COLO829 (cell line): ENCODE measurements at places on chromosomes 6 and 20.
A peak's percentile ranks its signal among the peaks of the same experiment; 100 is the strongest.

DNA sequence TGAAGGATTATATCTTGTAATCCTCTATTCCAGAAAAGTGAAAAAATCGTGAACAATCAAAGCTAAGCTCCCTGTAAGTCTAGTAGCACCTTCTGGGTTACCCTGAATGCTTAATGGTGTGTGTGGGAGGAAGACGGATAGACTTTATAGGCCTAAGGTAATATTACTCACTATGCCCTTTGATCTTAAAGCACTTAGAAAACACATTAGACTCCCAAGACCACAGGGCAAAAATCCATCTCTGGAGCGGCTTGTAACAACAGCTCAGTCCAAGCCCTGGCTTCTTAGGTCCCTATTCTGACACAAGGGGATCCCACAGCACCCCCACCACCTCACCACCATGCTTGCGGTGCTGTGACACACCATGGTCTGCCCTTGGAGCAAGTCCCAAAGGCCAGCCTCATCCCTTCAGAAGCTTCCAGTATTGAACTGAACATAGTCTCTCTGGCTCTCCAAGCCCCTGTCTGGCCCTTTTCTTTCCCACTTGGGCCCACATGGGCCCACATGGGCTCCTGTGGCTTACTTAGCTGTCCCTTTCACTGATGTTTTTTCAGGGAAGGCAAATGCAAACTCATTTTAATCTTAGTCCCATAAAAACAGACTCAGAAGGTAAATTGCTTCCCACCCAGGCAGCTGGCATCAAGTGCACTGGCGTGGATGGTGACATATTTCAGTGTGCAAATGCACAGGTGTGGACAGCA lies 28.3 kb downstream of the C6orf132 start:
- DNase-seq, result peak; percentile 46

DNA sequence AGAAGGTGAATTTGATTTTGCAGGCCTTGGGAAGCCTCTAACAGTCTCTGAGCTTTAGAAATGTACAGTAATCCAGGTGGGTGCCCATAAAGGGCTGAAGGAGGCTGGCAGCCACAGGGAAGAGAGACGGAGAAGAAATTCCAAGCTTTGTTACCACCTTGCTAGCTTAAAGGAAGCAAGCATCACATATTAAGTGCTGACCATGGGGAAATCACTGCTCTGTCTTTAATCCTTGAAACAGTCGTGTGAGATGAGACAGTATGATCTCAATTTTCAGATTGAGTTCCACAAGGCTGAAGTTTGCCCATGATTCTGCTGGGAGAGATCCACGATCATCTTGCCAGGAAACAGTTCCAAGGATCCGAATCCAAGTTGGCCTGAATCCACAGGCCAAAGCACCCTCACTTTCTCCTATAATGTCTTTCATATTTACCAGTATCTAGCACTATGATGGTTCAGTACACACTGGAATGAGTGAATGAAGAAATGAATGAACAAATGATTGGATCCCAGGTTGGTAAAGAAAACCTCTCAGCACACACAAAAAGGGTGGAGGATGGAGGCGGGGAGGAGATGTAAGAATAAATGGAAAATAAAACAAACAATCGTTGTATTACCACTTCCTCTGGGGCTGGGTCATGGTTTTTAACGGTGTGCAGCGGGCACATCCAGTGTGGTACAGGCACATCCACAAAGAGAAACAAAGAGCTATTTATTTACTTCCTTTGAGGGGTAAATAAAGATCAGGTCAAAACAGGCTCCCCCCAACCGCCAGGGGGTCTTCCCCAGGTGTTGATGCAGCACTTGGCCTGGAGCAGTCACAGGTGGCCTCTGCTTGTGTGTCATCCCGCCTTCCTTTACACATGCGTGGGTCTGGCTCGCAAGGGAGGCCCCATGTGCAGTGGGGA lies 28.2 kb upstream of the TAF8 start:
- no peak for DNase-seq

- peak; percentile 60 for DNase-seq
Observed at GRCh38 chr6:18148304-18149025, 6.4 kb downstream of the TPMT start.

DNA sequence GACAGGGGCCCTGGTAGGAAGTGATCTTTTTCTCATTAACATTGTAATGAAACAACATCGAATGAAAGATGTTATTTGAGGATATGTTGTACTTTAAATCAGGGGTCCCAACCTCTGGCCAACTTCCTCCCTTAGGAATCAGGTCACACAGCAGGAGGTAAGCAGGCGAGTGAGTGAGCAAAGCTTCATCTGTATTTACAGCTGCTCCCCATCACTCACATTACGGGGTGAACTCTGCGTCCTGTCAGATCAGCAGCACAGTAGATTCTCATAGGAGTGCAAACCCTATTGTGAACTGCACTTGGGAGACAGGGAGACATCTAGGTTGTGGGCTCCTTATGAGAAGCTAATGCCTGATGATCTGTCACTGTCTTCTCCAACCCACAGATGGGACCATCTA lies 19.9 kb downstream of the EPM2A start:
- no peak for DNase-seq

DNA sequence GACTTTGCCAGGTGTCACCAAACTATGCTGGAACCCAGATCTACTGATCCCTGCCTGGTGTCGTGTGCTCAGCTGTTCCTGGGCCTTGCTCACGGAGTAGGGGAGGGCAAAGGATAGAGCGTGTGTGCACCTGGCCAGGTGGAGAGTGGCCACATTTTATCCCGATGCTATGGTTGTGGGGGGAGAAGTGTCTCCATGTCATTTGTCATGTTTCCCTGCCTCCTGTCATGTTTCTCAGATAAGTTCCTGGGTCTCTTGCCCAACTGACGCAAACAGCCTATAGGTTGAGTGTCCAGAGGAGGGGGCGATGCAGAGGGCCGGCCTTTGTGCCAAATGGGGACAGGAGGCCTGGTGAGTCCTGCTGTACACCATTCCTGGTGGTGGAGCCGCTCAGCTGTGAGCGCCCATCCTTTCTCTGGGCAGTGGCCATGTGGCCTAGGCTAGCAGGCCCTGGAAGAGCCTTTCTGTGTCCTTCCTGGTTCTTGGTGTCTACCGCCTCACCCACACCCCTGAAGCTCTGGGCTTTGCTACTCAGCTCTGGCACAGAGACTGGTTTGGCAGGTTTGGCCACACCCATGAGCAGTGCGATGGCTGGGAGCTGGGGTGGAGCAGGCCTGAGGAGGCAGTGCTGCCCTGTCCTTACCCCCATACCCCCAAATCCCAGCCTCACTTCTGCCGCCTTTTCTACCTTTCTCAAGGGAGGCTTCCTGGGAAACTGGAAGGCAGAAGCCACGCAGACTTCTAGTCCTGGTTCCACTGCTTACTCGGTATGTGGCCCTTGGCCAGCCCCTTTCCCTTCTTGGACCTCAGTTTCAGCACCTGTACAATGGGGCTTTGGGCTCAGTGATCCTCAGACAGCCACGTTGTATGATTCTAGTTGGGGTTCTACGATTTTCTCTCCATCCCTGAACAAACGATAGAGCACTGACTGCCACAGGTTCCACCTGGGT lies 32.3 kb upstream of the EPB41L1 start:
- no peak for DNase-seq

DNA sequence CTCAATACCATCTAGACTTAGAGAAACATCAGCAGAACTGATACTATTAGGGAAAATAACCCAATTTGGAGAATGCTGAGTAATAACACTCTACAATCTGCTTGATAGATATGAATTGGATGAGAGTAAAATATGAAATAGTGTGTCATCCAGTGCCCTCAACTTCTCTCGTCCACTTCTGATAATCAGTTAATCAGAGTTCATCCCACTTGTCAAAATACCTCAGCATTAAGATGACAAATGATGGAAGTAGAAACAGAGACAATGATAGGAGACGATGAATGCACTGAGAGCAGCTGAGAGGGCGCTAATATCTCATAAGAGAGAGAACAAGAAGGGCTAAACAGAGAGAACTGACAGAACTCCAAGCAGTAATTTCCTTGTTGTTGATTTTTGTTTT lies 699.6 kb downstream of the EPHA7 start:
- DNase-seq, result no peak

GRCh38 chr6:157790548-157791160 lies 32.4 kb upstream of the SNX9 start:
- no peak for DNase-seq

DNA sequence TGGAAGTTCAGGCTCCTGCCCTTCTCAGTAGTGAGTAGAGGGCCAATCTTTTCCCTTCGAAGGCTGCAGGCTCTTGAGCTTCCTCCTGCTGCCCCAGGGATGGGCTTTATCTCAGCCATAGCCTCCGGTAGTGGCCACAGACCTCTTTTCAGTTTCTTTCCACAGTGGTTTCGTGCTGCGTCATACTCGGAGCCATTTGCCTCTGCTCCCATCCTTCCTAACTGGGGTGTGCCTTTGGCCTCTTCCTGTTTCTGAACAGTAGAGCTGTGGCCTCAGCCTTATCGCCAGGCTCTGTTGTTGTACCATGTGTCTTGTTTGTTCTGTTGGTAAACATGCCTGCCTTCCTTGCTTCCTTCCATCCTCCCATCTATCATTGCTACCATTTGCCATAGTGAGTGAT lies 54.1 kb downstream of the TULP4 start:
- no peak for DNase-seq

DNA sequence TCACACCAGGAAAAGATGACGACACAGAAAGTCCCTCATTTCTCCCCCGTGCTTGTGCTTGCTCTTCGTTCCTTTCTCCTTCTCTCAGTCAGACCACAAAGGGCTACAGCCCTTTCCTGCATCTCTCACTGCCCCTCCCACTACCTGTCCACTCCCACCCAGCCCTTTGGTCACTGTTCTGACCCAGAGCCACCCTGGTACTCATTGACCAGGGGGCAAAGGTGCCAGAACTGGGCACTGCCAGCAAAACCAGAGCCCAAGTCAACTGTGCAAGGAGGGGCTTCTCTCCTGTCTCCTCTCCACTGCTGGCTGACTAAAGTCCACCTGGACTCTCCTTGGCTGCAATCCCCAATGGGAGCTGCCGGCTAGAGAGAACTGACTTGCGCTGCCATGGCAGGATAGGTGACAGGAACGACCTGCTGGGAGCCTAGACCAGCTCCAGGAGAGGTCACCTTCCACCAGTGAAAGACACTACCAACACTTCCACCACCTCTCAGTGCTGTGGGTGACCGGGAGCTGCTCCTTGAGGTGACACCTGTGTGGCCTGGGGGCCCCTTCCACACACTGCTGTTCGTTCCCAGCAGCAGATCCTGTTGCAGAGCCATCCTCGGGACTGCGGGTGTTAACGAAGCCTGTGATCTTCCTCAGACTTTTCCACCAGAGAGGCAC lies 32.8 kb downstream of the KCNK17 start:
- no peak for DNase-seq
